Germinal center (tissue), 1 donor: ENCODE measurements at places on chromosomes 1 and 21.

DNA sequence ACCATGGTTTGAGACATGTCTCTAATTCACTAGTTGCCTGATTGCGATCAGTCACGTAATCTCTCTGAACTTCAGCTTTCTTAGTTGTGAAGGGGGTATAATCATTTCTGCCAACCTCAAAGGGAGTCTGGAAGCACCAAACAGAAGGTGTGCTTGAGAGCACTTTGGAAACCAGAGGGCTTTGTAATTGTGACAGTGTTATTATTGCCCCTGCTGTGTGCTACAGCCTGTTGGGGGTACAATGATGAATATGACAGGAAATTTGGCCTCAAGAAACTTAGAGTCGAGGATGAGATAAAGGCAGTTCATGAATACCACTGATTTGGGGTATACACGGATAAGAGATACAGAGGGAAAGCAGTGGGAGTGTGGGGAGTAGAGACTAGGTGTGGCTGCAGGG lies 150.2 kb upstream of the CD34 start:
- no peak for DNase-seq

DNA sequence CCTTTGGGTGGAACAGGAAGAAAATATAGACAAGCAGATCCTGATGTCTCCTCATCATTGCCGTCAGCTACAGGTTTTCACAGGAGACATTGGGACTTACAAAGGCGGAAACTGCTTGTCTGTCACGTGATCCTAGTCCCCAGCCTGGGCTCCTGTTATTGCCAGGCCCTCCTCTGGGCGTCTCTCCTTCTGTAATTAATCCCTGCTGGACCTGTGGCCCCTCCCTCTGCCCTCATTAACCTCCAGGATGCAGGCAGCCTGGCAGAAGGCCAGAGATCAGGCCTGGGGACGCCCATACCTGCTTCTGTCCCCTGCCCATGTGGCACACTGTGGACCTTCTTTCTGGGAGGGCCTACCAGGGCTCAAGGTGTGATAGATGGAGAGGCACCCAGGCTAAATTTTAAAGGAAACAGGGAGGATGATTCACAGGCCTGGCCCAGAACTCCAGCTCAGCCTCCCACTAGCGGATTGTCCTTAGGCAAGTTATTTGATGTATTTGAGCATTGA lies 2.4 kb downstream of the S100A5 start:
- DNase-seq, result no peak

DNA sequence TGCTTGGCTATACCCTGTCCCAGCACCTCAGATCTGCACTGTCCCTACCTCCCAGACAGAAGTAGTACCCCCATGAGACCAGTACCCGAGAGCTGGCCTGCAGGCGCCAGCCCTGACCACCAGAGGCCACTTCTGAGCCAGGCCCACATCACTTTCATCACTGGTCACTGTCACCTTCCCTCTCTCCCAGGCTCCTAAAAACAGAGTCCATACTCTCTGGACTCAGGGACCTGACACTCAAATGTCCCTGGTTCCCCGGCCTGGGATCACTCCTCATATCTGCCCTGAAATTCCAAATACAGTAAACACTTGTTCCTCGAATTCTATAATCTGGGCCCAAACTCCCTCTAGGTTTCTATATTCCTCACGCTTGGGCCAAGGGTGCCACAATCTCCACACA lies 18.7 kb downstream of the TMEM53 start:
- no peak for DNase-seq

DNA sequence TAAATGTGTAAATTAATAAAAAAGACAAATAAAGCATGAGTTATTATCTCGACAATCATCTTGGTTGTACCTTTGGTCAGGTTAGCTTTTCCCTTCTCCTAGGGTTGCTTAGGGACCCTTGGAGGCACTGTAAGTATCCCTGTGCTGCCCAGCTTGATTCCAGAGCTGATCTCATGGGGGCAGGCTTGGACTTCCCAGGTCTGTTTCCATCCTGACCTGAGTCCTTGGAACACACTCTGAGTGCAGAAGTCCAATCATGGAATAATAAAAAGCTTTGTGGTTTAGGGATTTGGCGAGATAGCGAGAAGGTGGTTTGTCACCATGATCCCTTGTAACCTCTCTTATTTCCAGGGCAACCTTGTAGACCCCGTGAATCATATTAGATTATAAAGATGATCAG lies 18.7 kb upstream of the PAPPA2 start:
- DNase-seq, result no peak

DNA sequence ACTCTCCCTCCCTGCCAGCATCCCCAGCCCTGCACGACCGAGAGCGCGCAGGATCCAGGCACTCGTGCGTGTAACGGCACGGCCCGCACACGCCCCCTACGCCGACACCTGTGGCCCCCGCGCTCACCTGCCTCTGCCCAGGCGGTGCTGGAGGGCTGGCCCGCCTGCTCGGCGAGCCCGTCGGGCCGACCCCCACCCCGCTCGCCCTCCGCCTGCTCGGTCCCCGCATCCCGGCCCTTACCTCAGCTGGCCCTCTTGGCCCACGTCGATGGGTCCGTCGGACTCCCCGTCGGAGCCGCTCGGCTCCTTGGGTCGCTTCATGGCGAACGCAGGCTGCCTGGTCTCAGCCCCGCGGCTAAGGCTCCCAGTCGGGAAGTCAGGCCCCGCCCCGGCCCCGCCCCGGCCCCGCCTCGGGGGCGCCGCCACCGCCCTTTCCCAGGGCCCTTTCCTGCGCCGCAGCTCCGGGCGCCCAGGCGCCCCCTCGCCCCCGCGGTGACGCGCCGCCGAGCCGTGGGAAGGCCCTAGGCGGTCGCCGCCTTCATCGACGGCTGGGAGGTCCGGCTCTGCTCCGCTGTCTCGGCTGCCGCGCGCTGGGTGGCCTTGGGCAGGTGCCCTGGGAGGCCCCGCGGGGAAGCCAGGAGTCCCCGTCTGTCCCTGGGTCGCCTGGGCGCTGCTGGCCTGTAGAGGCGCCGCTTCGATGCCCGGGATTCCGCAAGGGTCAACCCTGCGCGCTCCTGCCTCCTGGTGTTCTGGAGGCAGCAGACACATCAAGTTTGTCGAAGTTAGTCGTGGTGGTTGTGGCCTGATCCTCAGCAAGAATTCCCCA lies at the start of gene HEYL:
Gene HEYL (minus strand): TSS at position 339 of the 826 bp plus-strand sequence. CDS start 18 bp downstream, at position 321.
- peak; percentile 50 for DNase-seq

DNA sequence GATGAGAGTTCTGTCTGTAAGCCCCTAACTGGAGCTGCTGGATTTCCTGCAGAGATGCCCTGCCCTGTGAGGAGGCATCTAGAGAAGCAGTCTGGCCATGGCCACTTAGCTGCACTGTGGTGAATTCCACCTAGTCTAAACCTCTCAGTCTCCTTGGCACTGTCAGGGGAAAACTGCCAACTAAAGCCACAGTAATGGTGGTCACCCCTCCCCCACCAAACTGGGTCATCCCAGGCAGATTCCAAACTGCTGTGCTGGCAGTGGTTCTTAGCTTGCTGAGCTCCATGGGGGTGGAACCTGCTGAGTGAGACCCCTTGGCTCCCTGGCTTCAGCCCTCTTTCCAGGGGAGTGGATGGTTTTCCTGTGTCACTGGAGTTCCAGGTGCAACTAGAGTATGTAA lies 740.6 kb downstream of the RWDD3 start:
- DNase-seq, result no peak

DNA sequence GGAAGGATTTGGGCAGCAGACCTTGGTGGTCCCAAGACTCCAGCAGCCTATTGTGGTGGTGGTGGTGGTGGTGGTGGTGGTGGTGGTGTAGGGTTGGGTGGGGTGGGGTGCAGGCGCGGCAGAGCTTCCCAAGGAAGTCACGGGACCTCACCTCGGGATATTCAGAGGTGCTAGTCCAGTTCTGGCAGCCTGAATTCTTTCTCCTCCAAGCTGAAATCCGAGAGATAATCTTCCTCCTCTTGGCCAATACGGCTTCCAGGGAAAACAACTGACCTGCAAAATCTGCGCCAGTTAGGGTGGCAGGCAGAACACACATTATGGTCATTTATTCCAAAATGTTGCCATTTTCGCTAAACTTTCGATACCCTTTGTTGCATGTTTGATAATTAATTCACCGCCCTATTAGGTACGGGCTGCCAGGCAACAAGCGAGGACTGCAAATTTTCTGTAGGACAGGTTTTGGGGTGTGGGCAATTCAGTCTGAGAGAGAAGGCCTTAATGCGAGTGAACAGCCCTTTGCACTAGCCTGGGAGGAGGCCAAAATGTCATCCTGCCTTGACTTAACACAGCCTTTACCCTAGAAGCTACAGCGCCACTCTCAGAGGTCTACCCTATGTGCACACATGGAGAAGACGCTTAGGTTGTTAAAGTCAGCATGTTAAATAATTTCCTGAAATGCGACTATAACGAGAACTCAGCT lies 33.2 kb upstream of the BSDC1 start:
- DNase-seq, result no peak

DNA sequence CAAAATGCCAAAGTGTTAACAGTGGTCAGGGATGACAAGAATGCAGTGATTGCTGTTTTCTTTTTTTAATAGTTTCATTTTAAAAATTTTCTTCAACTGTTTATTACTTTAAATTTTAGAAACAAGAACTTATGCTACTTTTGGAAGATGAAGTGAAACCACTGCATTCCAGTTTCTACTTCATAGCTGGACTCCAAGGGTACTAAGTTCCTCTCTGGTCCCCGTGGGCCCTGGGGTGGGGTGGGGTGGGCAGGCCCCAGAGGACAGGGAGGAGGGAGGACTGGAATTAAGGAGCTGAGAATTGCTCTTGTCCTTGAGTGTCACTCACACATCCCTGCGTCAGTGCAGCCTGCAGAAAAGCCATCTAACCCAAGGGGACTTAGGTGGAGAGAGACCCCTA lies 97.3 kb downstream of the RAVER2 start:
- DNase-seq, result no peak

GRCh38 chr1:50972766-50973165 lies 2.7 kb downstream of the CDKN2C start:
- no peak for DNase-seq

DNA sequence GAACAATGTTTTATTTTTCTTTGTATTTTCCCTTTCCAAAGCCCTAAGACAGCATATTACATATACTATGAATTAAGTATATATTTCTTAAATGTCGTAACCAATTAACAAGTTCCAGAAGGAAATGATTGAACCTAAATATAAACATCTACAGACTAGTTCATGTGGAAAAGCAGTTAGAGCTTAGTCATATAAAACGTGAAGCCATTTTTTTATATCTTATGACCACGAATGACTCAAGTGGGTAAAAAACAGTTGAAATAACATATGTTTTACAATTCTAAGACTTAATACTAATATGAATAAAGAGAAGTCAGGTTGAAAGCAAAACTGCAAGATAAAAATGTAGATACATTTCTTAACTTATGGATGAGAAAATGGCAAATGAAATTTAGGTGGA lies 307.3 kb downstream of the BRINP3 start:
- DNase-seq, result no peak

DNA sequence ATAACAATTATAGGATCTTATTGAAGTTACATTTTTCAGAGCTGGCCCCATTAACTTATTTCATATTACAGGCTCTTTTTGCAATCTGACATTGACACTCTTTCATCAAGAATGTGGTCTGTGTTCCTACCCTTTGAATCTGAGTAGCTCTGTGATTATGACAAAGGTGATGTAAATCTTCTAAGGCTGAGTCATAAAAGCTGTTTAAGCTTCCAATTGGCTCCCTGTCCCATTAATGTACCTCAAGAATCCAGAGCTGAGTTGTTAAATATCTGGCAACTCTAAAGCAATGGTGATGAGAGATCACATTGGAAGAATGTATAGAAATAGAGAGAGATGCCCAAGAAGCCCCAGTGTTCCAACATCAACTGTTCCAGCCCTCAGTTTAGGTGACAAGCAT lies 178.5 kb upstream of the DEPDC1 start:
- no peak for DNase-seq
